Stimulated activated CD4-positive, alpha-beta T cell treated with anti-CD3 and anti-CD28 coated beads, Interleukin-1b, Interleukin-23, amount 100 ng/mL, for 48 hours (primary cell): ENCODE measurements at places on chromosomes 12 and 14.

DNA sequence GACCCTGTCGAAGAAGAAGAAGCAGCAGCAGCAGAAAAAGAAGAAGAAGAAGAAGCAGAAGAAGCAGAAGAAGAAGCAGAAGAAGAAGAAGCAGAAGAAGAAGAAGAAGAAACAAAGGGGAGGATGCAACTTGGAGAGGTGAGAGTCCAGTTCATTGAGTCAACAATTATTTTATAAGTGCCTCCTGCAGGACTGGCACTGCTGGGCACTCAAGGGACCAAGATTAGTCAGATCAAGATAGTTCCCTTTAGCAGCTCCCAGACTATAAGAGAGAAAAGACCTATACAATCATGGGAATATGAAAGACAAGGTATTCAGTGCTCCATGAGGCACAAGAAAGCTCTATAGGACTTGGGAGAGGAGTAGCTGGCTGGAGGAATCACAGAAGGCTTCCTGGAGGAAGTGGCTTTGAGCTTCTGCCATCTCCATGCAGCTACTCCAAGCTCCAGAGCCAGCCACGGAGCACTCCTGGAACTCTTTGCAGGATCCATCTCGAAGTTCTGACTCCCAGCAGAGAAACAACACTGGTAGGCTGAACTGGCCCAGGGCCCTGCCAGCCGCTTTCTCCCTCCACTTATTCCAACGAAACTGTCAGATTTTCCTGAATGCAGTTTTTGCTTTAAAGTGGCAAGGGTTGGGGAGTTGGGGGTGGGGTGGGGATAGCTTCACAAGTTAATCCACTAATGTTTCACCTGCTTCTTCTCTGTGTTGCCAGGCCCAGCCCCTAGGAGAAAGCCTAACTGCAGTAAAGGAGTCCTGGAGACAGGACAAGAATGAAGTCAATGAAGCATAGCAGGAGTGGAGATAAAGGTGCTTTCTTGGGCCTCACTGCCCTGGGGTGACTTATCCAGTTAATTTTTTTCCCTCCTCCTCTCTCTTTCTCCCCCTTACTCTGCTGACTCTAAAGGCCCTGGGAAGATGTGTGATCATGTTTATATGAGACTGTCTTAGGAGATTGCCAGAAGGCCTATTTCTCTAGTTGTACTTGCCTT is 140.1 kb upstream of the PARP11 start:
- DNase-seq, result no peak

DNA sequence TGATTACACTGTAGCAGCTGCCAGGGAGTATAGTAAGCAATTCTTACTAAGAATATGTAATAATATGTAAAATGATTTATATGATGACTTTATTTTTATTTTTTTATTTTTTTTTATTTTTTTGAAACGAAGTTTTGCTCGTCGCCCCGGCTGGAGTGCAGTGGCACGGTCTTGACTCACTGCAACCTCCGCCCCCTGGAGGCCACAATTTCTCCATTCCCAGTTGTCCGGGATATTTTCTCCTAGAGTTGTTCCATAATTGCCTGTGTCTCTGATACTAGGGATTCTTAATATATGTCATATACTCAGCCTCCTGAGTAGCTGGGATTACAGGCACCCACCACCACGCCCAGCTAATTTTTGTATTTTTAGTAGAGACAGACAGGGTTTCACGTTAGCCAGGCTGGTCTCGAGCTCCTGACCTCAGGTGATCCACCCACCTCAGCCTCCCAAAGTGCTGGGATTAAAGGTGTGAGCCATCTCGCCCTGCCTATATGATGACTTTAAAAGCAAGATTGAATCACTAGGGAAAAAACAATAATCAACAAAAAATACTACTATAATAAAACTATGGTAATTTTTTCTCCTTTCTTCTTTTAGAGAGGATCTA is 12.2 kb upstream of the ITPR2 start:
- no peak for DNase-seq

DNA sequence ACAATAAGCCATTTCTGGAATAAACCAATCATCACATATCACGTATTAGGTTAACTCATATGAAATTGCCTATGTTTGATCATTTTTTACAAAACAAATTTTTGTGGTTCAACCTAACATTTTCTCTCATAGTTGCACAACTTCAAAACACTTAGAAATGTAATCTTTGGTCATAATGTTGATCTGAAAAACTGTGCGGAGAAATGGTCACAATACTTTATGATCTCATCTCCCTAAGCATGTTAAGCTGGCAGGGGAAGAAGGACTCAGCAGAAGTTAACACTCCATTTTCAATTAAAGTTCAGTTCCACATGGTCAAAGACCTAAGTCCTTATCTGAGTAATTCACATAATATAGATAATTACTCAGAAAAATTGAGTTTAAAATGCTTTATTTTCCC is 194.8 kb downstream of the CAPZA3 start:
- no peak for DNase-seq

DNA sequence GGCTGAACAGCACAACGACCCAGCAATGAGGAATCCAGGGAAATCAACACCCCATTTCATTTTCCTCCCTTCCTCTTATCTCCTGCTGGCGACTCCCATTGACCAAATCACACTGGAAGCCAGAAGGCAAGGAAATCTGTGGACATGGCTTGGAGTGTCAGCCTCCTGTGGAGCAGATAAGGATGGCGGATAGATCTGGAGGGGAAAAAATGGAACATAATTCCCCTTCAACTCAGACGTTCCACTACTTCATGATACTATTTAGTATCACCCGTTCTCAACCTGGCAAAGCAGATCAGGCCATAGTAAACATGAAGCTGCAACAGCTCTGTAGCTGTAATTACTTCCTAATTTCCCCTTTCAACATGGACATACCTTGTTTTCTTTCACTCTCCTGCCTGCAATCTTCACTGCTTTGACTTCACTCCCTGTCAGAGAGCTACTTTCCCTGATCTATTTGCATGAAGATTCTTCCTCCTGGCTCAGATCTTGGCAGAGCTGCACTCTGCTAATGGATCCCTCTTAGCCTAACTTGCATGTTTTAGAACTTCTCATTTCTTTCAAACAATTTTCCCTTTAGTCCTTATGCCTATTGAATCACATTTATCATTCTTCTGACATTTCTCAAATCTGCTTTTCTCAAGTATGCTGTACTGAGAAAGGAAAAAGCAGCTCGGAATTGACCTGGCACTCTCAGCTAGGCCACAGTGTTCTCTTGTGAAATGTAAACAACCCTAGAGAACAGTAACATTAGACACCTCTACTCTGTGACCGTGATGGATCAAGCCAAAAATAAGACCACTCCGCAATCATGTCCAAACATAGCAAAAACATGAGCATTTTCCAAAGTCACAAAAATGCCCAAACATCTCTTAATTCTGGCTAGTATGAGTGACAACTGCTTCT is 135.1 kb downstream of the ETNK1 start:
- DNase-seq, result no peak

- no peak for DNase-seq
Observed at GRCh38 chr14:64968651-64969050, 3.5 kb downstream of the RAB15 start.

DNA sequence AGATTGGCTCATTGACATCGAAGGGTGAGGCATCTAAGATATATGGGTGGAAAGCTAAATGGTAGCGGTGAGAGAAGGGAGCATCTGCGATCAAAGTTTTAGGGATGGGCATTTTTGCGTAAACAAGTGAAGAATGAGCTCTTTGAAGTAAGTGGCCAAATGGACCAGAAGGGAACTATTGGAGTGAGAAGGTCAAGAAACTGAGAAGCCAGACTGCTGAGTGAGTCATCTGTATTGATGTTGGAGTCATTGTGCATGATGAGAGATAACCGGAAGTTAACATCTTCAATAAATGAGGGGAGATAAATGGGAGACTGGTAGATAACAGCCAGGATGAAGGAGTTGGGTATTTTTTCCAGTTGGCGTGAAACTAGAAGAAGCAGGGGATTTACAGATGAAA is 271.9 kb upstream of the PDE3A start:
- DNase-seq, result no peak

GRCh38 chr12:120799243-120800045 is 73.8 kb downstream of the ACADS start:
- no peak for DNase-seq

GRCh38 chr14:75715926-75716780 is 55.1 kb downstream of the TTLL5 start:
- no peak for DNase-seq

- no peak for DNase-seq
Observed at GRCh38 chr12:83196694-83197350, 510.1 kb downstream of the TMTC2 start.

DNA sequence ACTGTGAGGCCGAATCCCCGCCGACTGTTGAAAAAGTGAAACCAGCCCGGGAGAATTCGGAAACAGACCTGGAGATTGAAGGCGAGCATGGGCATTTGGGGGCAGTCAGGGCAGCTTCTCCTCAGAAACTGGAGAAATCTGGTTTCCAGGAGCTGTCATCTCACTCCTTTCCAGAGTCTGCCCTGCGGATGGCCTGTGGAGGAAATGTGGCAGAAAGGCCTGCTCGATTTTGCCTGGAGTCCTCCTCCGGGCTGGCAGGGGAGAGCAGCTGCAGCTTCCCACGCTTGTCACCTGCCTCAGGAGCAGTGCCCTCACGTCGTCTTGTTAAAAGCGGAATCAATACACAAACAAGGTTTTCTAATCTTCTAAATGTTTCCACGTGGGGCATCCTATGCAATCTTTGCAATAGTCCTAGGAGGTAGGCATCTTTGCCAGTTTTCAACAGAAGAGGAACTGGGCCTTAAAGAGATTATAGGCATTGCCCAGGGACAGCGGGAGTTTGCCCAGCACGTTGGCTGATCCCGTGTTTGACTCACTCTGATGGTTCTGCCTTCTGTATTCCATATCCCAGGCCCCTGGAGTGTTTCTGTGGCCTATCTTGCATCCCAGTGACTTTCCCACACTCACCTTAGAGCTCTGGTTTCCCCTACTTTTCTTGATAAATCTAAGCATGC is 2.3 kb downstream of the LRRC74A start:
- DNase-seq, result no peak

DNA sequence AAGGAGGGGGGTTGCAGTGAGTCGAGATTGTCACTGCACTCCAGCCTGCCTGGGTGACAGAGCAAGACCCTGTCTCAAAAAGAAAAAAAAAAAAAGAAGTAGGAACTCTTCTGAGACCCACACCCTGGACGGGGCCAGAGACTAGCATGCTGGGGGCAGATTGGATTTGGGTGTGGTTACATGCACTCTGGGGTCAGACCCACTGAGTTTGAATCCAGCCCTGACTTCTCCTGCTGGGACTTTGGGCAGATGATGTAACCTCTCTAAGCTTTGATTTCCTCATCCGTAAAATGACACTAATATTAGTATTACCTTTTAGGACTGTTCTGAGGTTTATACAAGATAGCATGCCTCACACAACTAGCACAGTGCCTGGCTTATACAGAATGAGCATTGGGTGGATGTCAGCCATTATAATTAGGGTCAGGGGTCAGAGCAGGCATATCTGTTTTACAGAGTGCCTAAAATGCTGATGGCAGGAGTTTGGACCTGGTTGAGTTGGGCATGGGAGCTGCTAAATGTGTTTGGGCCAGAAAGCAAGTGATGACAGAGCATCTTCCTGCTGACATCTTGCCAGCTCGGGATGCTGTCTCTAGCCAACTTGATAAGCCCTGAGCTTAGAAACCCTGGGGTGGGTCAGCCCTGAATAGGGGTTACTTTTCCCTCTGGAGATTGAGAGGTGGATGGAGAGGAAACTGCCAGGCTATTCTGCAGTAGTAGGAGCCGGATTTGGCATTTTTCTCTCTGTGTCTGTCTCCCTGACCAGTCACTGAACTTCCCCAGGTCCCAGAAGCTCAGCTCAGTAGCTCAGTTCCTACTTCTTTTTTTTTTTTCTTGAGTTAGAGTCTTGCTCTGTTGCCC is 15.5 kb downstream of the TPCN1 start:
- DNase-seq, result no peak

GRCh38 chr12:110744151-110744571 is 1.5 kb upstream of the PPP1CC start:
- DNase-seq, result no peak

DNA sequence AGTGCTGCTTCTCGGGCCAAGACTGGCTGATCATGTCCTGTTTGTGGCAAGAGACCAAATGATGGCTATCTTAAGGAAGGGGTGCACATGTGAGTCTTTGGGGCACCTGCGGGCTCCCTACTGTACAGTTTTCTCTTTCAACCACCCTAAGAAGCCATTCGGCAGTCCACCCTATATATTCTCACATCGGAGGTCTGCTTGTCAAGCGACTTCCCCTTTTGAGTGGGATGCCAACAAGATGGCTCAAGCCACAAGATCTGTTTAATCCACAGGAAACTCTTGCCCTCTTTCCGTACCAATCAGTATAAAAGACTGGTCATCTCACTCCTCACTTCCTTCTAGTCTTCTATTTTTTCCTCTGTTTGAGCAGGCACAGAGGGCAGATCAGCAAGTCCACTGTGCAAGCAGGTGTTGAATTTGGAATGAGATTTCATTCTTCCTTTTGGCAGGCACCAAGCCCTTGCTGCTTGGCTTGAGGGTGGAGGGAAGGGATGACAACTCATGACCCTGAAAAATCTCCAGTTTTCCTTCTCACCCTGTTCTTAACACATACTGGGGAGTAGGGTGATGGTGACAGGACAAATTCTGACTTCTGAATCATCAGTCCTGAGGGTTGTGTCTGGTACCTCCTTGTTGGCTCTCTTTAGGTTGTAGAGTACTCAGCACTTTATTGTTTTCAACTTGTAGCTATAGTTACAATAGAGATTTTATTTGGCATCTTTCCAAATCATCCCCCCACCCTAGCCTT is 17.6 kb downstream of the LACRT start:
- DNase-seq, result no peak

GRCh38 chr12:65594409-65594808 is 229.9 kb upstream of the HMGA2 start:
- no peak for DNase-seq

GRCh38 chr14:21347201-21347600 is 36.6 kb downstream of the SUPT16H start:
- no peak for DNase-seq

- no peak for DNase-seq
Observed at GRCh38 chr14:105102893-105103292, 37.7 kb upstream of the GPR132 start.

DNA sequence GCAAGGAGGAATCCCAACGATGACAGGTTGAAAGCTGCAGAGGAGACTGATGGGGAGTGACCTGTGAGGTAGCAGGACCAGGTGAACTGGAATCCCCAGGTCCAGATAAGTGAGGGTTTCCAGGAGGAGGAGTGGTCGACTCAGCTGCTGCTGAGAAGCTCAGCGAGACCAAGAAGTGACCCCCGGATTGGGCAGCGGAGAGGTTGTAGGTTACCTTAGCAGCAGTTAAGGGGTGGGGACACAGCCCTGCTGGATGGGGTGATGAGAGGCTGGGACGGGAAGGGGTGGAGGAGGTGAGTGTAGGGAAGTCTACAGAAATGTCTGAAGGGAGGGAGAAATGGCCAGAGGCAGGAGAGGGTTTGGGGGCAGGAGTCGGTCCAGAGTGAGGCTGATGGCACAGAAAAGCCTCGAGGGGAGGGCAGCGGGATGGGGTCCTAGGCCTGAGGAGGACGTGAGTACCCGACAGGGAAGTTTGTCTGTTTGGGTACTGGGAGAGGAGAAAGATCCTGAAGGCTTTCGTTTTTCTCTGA is 2.6 kb upstream of the RCOR1 start:
- DNase-seq, result no peak

DNA sequence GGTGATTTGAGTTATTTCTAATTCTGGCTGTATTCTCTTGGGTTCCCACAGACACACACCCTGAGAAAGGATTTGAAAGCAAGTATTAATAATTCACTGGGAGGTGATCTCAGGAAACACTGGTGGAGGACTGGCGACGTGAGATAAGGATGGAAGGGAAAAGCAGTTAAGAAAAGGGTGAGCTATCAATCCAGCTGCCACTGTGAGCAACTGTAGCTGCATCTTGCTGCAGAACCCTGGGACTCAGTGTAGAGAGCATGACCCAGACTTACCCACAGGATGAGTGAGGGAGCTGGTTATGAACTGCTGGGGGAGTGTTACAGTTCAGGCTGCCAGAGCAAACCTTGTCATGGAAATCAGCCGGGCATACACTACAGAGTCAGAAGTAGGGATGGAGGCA is 71.9 kb downstream of the RESF1 start:
- DNase-seq, result no peak
